NCI-H1092 treated with DMSO at 0.1 percent for 48 hours (cell line): ENCODE measurements at places on chromosomes 3 and 15.

GRCh38 chr3:118292841-118293240 lies 741.8 kb downstream of the IGSF11 start:
- DNase-seq = no peak

- no peak for DNase-seq
These were observed 534.2 kb upstream of the ALCAM start for GRCh38 chr3:104832530-104832929.

- DNase-seq = no peak
These were observed 869.8 kb upstream of the CFAP20DC start for GRCh38 chr3:59919586-59919985.

DNA sequence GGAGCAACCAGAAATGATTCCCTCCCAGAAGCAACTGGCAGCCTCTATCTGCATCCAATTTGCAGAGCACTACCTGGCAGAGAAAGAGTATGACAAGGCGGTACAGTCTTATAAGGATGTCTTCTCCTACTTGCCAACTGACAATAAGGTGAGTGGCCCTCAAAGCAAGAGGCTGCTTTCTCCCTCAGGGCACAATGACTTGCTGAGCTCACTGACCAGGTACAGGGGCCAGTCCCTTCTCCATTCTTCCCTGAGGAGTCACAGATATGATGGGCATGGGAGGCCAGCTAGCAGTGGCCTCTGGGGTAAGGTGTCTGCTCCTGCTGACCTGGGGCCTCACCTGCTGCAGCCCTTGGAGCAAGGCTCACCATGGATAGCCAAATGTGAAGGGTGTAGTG lies 20.3 kb downstream of the CSRNP1 start:
- no peak for DNase-seq

- peak; percentile 94 for DNase-seq
These were observed at the start of gene SERPINI1 for GRCh38 chr3:167735233-167736138. TSS of gene SERPINI1 (plus strand) at chr3:167735721. CDS start at chr3:167789129, 53,408 bp downstream.

GRCh38 chr3:121979246-121979645 lies 42.8 kb downstream of the ILDR1 start:
- no peak for DNase-seq

DNA sequence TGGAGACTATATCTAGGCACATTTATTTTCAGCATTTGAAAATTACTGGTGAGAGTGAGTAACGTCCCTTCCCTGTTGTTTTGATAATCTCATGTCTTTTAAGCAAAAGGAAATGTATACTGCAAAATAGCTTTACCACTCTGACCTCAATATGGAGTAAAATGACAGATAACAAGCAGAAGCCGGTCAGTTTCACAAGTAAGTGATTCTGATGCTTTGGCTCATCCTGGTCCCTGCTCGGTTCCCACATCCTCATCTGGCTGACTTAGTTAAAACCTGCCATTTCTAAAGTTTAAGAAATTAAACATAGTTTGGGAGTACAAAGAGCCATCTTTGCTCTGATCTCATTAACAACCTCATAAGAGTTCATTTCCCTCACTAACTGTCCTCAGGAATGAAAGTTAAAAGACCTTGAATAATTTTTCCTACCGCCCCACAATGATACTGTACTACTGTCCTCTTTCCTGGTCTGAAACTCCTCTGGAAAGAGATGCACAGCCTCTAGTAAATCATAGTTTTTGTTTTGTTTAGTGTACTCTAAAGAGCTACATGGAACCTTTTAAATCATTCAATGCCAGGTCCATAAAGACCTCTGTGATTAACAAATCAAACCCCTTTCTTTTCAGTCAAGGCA lies 72.3 kb upstream of the ICE2 start:
- DNase-seq = no peak

DNA sequence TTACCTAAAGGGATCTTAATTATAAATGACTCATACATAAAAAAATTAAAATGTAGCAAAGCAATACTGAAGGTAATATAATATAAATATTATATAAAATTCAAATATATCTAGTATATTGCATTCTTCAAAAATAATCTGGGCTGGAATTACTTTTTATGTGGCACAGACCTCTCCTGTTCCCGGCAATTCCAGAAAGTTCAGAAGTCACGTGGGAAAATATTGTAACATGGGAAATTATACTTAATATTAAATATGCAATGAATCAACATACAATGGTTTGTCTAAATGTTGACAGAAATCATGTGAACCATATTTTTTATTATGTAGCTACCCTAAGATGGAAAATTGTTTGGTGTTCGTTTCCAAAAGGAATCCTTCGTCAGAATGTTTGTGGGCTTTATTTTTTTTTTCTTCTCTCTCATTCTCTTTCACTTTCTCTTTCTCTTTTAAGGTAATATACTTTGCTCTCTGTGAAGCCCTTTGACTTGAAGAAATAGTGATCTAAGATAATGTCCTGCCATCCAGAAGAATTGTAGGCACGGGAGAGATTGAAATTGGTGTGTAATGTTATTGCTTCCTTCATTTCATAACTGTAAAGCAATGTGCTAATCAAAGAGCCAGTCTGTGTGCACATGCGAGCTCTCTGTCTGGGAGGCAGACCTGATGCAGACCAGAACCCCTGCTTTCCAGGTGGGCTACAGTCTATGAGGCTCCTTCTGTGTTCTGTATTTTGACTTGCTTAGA lies 559.4 kb downstream of the NR2F2 start:
- no peak for DNase-seq

DNA sequence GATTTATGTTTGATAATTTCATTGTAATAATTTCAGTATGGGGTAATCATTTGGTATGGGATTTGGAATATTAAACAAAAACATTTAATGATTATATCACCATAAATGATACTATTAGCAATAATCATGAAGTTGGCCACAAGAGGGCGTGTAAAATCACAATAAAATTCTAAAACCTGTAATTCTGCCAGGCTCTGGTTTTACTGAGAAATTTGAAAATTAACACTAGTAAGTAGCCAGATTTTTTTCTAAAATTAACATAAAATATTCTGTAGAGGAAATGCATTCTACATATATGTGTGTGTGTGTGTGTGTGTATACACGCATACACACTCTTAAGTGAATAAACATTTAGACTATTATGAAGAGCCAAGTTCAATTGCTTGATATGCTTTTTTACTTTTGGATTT lies 40.5 kb downstream of the FEZF2 start:
- no peak for DNase-seq

- no peak for DNase-seq
These were observed 70.1 kb downstream of the TBC1D2B start for GRCh38 chr15:78007211-78007931.

- DNase-seq = no peak
These were observed 60.7 kb downstream of the ZBTB20 start for GRCh38 chr3:115086344-115086743.

- DNase-seq = peak; percentile 74
These were observed at the start of gene SPPL2A for GRCh38 chr15:50765195-50765967. TSS of gene SPPL2A (minus strand) at chr15:50765706. CDS start at chr15:50765533, 173 bp downstream.

DNA sequence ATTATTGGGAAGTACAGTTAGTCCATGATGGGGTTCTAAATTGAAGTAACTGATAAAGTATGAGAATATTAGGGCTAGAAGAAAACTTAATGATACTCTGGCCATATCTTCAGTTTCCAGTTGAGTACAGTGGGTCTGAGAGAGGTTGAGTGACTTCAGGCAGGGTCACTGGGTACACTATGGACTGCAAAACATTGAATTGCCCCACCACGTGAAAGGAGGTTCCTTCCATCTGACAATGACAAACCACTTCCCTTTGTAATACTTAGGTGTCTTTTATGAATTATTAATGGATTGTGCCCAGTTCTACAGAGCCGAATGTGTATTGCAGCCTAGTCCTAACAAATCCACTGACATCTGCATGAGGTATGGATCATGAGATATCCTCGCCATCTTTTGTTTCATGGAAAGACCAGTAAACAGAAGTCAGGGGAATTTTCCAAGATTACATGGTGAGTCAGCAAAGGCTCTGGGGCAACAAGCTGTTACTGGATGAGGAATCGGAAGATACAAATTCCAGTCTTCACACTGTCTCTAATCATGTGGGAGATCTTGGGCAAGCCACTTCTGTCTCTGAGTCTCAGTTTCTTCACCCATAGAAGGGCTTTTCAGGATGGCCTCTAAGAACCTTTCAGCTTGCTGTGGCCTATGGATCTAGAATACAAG lies 66.5 kb upstream of the BCL6 start:
- DNase-seq = no peak

- DNase-seq = no peak
These were observed 142.9 kb upstream of the BFSP2 start for GRCh38 chr3:133256787-133257483.

GRCh38 chr15:62618432-62618831 lies 424.1 kb upstream of the TPM1 start:
- no peak for DNase-seq

DNA sequence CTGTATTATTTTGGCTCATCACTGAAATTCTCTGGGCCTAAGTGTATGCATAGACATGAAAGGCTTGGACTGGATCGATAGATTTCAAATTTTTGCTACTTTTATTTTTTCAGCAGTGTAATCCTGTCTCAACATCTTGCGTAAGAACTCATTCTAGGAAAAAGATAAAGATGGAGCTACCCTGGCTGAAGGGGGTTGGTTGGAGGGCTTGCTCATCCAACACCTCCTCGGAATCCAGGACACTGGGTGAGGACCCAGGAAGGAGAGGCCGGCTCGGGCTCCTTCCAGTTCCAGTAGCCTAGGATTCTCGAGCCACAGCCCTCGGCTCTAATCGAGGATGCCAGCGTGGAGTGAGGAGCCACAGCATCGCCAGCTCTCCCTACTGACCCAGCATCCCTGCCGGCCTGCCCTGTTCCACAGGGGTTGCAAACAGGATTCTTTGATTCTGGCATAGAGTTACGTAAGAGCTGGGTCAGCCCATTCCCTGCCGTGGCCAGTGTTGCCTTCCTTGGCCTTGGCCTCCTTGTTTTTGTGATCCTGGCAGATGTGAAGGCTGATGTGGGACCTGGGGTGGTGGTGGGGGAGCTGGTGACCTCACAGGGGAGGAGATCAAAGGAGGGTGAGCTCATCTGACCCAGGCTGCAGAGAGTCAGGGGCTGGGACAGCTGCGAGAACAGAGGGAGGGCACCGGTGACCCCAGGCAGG lies 149.5 kb downstream of the ALDH1A2 start:
- DNase-seq = no peak
